ENCODE measurements at places on chromosomes 7 and 10.

DNA sequence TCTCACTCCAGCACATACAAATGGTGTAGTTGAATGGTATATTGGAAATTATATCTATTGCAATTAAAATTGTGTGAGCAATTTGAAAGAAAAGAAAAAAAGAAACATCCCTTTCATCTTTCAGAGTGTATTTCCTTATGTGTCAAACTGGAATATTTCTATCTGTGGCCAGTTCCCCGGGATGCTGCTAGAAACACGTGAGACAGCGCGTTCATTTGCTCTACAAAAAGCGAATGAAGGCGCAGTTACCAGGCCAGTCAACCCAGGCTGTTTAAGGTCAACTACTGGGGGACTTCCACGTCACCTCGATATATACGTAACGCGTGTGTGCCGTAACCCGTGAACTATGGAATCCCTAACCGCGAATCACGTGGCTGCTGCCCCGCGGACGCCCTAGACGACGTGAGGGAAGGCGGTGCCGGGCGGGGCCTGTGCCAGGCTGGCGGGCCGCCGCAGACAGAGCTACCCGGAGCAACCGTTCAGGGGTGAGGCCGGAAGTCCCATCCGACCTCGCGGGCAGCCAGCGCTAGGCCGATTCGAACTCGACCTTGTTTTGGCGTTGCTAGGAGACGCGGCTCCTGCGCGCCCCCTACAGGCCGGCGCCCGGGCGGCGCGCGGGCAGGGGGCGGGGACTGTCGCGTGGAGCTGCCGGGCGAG, 1.1 kb upstream of the ARL4A start:
- DNase-seq = peak; percentile 91

GRCh38 chr10:35911233-35911632, 269.1 kb upstream of the FZD8 start:
- no peak for DNase-seq

GRCh38 chr7:77413861-77414424, 2.2 kb downstream of the GSAP start:
- DNase-seq = no peak

DNA sequence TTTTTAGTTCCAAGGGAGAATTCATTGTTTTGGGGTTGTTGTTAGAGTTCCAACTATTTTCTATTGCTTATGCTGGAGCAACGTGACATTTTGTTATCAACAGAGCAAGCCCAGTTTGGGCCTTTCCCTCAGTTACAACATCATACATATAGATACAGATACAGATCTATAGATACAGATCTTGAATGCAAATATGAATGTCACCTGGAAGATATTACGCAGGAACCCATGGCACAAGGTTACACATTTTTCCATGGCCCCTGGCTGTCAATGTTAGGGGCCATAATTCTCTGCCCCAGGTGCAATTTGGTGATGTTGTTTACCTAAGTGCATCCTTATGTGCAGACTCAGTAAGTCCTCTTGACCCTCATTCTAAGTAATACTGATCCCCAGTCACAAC, 3.6 kb upstream of the PODXL start:
- no peak for DNase-seq

DNA sequence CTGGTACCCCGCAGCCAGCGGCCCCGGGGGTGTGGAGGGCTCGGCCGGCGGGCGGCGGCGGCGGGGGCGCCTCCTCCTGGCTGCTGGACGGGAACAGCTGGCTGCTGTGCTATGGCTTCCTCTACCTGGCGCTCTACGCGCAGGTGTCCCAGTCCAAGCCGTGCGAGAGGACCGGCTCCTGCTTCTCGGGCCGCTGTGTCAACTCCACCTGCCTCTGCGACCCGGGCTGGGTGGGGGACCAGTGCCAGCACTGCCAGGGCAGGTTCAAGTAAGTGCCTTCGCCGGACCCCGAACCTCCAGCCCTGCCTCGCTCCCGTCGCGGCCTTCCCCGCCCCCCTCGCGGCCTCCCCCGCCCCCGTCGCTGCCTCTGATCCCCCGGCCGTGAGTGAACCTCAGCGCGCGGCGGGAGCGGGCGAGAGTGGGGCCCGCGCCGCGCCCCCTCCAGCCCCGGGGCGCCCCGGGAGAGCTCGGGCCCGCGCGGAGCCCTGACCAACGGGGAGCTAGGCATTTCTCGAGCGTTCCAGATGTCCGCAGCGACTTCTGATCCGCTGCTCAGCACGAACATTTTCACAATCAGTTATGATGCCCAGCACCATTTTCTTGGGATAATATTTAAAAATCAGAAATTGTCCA, 727 bp downstream of the ATRNL1 start:
- peak; percentile 12 for DNase-seq

- no peak for DNase-seq
Measured at GRCh38 chr10:12637649-12638048, 288.3 kb downstream of the CAMK1D start.

- no peak for DNase-seq
Measured at GRCh38 chr7:63042730-63043511, 955.7 kb upstream of the ZNF722 start.

GRCh38 chr10:131477457-131478121, 166.1 kb upstream of the TCERG1L start:
- DNase-seq = no peak

DNA sequence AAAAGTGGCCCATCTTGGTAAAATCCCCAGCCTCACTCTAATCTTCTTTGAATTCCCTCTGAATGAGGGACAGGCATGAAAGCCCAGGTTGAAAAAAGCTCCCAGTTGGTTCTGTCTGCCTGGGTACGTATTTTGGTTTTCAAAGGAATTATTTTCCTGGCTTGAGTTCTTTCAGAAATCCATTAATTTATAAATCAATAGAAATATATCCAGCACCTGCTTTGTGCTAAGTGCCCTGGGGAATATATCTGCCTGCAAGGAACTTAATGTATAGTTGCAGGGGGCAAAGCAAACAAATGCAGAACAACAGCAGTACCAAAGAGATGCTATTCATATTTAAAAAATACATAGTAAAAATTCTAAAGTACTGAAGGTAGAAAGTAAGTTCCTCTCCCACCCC, 362.7 kb downstream of the REEP3 start:
- no peak for DNase-seq

- no peak for DNase-seq
Measured at GRCh38 chr7:71626206-71626605, 494.3 kb downstream of the GALNT17 start.

DNA sequence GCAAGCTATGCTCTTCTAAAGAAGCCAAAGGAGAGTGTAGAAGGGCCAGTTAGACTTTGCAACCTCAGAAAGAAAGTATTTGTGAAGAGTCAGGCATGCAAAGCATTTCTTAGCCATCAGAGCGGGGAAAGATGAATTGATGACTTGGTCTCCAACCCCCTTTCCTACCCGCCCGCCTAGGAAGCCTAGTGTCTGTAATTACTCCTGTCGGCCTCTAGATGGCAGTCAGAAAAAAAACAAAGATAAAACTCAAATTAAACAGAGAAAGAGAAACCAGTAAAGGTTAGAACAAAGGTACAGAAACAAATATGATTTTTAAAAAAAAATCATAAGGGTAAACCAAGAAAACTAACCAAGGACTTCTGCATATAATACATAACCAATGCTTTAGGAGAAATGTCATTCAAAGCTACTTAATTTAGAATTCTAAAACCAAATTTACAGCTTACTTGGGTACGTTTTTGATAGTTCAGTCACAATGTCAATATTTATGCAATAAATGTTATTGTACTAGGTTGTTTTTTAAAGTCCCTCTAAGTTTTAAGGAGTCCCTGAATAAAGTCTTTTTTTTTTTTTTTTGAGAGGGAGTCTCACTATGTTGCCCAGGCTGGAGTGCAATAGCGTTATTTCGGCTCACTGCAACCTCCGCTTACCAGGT, 97.6 kb downstream of the LYZL1 start:
- DNase-seq = no peak

DNA sequence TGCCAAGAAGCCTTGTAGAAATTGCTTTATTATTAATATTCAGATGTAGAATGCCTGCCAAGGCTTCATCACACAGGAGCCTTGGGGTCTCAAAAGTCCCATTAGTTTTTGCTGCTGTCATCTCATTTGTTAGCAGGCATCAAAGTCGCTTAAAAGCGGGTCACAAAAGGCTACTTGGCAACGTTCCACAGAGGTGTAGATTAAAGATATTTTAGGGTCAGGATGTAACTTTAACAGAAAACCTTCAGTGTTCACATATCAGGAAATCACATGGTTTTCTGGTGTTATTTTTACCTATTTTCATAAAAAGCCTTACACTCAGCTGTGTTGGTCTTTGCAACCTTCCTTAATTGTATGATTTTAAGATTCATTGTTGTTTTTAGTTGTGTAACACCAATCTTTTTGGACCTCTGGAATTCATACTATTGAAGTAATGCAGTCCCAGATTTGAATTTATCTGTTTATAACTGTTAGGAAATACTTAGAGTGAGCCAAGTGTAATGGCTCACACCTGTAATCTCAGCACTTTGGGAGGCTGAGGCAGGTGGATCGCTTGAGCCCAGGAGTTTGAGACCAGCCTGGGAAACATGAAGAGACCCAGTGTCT, 65.3 kb downstream of the TET1 start:
- DNase-seq = no peak

DNA sequence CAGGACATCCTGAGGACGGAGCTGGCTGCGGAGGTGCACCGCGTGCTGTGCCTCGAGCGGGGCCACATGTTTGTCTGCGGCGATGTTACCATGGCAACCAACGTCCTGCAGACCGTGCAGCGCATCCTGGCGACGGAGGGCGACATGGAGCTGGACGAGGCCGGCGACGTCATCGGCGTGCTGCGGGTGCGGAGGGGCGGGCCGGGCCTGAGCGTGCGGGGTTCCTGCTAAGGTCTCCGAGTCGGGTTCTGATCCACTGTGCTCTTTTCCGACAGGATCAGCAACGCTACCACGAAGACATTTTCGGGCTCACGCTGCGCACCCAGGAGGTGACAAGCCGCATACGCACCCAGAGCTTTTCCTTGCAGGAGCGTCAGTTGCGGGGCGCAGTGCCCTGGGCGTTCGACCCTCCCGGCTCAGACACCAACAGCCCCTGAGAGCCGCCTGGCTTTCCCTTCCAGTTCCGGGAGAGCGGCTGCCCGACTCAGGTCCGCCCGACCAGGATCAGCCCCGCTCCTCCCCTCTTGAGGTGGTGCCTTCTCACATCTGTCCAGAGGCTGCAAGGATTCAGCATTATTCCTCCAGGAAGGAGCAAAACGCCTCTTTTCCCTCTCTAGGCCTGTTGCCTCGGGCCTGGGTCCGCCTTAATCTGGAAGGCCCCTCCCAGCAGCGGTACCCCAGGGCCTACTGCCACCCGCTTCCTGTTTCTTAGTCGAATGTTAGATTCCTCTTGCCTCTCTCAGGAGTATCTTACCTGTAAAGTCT, 10.4 kb downstream of the ATG9B start:
- DNase-seq = peak; percentile 82

DNA sequence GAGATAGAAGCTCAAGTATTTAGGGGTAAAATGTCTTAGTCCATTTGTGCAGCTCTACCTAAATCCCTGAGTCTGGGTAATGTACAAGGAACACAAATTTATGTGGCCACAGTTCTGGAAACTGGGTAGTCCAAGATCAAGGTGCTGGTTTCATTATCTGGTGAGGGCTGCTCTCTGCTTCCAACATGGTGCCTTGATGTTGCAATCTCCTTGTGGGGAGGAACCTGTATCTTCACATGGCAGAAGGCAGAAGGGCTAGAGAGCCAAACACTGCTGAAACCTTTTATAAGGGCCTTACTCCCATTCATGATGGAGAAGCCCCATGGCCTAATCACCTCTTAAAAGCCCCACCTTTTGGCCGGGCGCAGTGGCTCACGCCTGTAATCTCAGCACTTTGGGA, 8.7 kb upstream of the BAZ1B start:
- no peak for DNase-seq

DNA sequence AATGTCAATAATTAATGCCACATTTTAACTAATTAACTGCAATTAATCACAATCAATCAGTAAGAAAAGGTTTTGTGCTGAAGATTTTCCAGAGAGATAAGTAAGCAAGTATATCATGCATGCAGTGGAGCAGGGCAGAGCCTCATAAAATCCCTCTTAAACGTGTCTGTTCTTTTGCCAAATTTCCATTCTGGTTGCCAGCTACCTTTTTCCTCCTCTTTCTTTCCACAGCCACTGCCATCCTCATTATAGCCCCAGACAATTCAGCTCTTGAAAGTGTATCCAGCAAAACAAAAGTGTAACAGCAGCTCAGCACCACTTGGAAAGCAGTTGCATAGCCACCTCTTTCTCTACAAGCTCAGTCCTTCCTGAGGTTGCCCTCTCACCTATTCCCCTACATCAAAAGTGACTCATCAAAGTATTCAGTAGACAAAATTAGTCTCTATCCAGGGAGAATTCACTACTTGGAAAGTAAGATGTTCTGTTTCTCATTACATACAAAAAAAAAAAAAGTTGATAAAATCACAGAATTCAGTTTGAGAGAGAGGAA, 26.9 kb upstream of the EPHB6 start:
- no peak for DNase-seq

GRCh38 chr7:2104107-2104710, 128.5 kb downstream of the MAD1L1 start:
- peak; percentile 80 for DNase-seq

DNA sequence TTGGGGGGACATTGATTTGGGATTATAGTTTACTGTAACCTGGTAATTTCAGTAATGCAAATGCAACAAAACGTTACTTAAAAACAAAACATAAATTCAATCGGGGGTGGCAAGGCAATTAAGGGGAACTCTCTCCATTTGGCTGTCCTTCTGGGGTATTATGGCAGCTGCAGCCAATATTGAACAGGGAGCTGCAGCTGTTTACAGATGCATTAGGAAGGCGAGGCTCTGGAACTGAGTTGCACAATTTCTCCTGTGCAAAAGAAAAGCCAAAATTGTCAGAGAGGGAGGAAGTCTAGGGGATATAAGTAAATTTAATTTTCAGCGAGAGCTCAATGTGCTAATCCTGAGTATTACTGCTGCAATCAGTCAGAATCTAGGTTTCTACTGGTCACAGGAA, 36.1 kb downstream of the NEUROD6 start:
- no peak for DNase-seq

GRCh38 chr10:11035301-11035991, 17.8 kb downstream of the CELF2 start:
- DNase-seq = no peak

DNA sequence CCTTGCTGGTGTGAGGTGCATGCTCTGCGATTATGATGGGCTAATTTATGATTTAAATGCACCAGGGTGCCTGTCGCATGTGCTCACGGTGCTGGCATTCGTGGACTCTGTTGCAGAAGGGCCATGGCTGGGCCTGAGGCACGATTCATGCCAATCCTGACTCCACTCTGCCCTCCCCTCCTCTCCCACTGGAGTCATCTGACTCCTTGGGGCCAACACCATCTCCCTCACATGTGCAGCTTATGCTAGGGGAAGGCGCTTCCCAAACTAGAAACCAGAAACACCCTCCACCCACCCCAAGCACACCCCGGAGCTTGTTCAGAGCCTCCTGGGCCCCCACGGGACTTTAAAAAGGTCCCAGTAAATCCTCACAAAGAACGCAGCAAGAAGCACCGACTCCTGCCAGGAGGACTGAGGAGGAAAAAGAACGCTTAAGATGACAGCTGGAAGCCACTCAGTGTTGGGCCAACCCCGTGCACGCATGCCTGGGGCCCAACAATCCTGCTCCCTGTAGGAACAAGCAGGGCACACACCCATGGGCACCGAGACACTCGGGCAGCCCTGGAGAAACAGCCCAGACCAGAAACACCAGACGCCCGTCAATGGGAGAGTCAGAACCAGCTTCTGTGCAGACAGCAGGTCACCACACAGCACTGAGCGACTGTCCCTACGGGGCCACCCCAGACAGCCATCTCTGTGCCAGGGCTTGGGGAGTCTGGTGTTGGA, 14.1 kb downstream of the BRI3 start:
- DNase-seq = no peak

Measured in activated naive CD4-positive, alpha-beta T cell treated with anti-CD3 and anti-CD28 coated beads, Interleukin-2, amount 50 U/mL, for 16 hours (primary cell).